Upper lobe of left lung (tissue), 6 donors: ENCODE measurements at places on chromosomes 1 and 21. TPM values are rescaled to one million over a fixed set of nuclear protein-coding genes. Genes with fewer than 3 reads are reported as not detected.
A peak's percentile ranks its signal among the peaks of the same experiment; 100 is the strongest.

- no peaks in the 10 kb centered on the region for H3K36me3 ChIP-seq
- H3K4me3 ChIP-seq: no peak overlapping the region
- peak; percentile 83 for DNase-seq
- peak overlapping the region; percentile 57 for H3K27ac ChIP-seq
- no peaks in the 10 kb centered on the region for H3K27me3 ChIP-seq
Observed at GRCh38 chr21:45535341-45536081, 6.7 kb downstream of the SLC19A1 start.

The VHLL gene
- 7.3 TPM for total RNA-seq

DNA sequence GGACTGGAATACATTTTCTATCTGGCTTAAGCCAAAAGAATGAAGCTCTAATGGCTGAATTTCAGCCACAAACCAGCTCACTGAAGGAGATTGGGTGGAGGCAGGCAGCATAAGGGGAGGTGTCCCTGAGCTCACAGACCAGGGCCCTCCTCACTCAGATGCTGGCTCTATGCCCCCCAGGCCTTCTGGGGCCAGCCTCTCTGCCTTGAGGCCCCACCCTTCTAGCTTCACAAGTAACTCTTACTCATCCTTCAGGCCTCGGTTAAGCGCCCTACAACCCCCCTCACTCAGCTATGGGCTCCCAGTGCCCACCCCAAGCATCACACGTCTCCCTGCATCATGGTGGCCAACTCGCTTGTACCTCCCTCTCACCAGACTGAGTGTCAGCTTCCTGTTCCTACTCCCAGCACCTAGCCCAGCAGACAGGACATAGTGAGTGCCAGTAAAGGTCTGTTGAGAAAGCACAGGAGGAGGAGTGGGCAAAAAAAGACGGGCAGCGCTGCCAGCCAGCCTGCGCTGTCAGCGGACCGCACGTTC lies 40.8 kb upstream of the GPR157 start:
- H3K4me3 ChIP-seq: no peak overlapping the region
- no peaks in the 10 kb centered on the region for H3K27me3 ChIP-seq
- no peaks in the 10 kb centered on the region for H3K36me3 ChIP-seq
- H3K27ac ChIP-seq: no peak overlapping the region
- peaks cover 8% of the 10 kb centered on the region for H3K4me1 ChIP-seq
- peak; percentile 46 for DNase-seq

DNA sequence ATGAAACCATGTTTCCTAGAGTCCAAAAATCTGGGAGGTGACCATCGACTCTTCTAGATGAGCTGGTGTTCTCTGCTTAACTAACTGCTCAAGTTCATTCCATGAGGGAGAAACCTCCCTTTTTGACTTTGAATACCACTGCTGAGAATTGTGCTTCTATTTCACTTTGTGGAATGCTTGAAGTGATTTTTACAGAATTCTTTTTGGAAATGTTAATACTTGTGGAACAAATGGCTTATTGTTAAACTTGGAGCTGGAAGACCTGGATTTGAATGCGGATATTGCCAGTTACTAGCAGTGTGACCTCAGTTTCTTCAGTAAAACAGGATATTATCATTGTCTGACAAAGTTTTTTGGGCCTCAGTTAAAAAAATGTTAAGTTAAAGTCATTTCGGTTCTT lies 36.5 kb upstream of the APP start:
- no peak for DNase-seq
- H3K36me3 ChIP-seq: no peaks in the 10 kb centered on the region
- no peaks in the 10 kb centered on the region for H3K4me1 ChIP-seq

- peaks cover 33% of the 10 kb centered on the region for H3K36me3 ChIP-seq
- no peak overlapping the region for H3K4me3 ChIP-seq
- no peak for DNase-seq
Observed at GRCh38 chr1:172609528-172609927, 49.4 kb upstream of the FASLG start.

DNA sequence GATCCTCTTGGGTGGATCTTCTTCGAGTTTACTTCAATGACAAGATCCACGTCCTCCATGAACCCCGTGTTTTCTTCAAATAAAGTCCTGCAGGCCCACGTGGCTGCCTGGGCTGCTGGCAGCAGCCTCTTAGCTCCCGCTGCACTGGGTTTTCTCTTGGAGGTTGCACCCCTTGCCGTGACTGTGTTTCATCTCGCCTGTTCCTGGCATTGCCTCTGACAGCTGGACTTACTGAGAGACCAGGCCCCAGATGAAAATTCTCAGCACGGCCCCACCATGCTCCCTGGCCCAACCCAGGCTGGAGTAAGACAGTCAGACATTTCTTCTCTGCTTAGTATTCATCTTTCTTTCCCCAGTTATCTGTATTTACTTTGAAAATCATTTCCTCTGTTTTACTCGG lies 274.8 kb upstream of the RUNX1 start:
- no peaks in the 10 kb centered on the region for H3K36me3 ChIP-seq
- DNase-seq: peak; percentile 13
- H3K4me3 ChIP-seq: no peak overlapping the region
- no peaks in the 10 kb centered on the region for H3K4me1 ChIP-seq
- H3K27ac ChIP-seq: peak overlapping the region; percentile 51
- H3K27me3 ChIP-seq: no peaks in the 10 kb centered on the region

GRCh38 chr1:15229707-15230131 lies 17.3 kb upstream of the FHAD1 start:
- H3K4me3 ChIP-seq: no peak overlapping the region
- no peak for DNase-seq
- H3K27me3 ChIP-seq: no peaks in the 10 kb centered on the region

DNA sequence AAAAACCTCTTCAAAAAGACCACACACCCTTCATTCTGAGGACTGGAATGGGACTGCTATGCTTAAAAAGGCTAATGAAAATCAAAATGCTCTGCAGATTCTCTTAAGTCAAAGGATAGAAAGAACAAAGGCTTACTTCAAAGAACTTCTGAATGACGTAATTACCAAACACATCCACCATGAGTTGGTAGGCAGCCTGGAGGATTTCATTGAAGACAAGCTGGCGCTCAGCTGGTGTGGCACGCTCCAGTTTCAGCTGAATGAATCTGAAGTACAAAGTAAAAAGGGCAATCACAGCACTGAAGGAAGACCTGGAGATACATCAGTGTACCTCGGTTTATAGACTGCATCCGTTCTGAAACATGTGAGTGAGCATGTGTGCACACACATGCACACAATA lies 43.5 kb upstream of the SDC3 start:
- H3K36me3 ChIP-seq: peaks cover 50% of the 10 kb centered on the region
- H3K4me3 ChIP-seq: no peak overlapping the region
- no peaks in the 10 kb centered on the region for H3K27me3 ChIP-seq
- H3K27ac ChIP-seq: no peak overlapping the region
- DNase-seq: no peak

The C1orf146 gene
- not detected for total RNA-seq

GRCh38 chr1:68321084-68321685 lies 88.9 kb upstream of the WLS start:
- H3K4me3 ChIP-seq: no peak overlapping the region
- no peak overlapping the region for H3K27ac ChIP-seq
- no peaks in the 10 kb centered on the region for H3K4me1 ChIP-seq
- H3K27me3 ChIP-seq: no peaks in the 10 kb centered on the region
- H3K36me3 ChIP-seq: no peaks in the 10 kb centered on the region
- DNase-seq: peak; percentile 74

- no peak overlapping the region for H3K4me3 ChIP-seq
- DNase-seq: no peak
- no peaks in the 10 kb centered on the region for H3K4me1 ChIP-seq
- H3K27me3 ChIP-seq: no peaks in the 10 kb centered on the region
Observed at GRCh38 chr1:248739572-248740205, 15.9 kb downstream of the LYPD8 start.

The PLEKHM2 gene
- total RNA-seq: 91.4 TPM

GRCh38 chr1:109892561-109893368 lies 17.9 kb upstream of the CSF1 start:
- no peak for DNase-seq
- H3K4me3 ChIP-seq: no peak overlapping the region
- no peaks in the 10 kb centered on the region for H3K36me3 ChIP-seq
- no peaks in the 10 kb centered on the region for H3K27me3 ChIP-seq
- peaks cover 49% of the 10 kb centered on the region for H3K4me1 ChIP-seq

The NECTIN4 gene
- total RNA-seq: 13.7 TPM

DNA sequence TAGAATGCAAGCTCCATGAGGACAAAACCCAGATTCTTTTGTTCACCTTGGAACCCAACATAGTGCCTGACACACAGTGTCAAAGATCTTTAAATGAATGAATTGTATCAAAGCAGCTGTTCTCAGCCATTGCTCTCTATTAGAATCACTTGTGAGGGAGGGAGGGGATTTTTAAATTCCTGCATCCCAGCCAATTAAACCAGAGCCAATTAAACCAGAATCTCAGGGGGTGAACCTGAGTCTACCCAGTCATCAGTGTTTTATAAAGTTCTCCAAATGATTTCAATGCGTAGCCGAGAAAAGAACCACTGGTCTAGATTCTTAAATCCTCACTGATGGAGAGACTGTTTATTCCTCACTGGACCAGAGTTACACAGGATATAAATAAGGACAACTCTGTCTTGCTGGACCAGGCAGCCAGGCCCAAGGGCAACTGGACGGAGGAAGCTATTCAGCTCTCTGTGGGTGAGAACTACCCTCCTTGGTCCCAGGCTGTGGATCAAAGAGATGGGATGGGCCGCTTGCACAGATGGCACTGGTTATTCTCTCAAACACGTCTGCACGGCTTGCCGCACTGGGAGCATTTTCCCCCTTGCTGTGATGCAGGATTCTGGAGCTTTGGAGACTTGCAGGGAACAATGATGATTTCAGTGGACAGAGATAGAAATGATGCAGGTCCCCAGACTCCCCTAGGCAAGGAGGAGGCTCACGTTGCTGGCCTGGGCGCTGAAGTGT lies 20.0 kb upstream of the CDCA8 start:
- no peak for DNase-seq
- H3K4me1 ChIP-seq: no peaks in the 10 kb centered on the region
- no peaks in the 10 kb centered on the region for H3K27me3 ChIP-seq
- H3K4me3 ChIP-seq: no peak overlapping the region
- H3K27ac ChIP-seq: no peak overlapping the region

The PTTG1IP gene
- total RNA-seq: 150 TPM

The ASCL5 gene
- total RNA-seq: not detected

DNA sequence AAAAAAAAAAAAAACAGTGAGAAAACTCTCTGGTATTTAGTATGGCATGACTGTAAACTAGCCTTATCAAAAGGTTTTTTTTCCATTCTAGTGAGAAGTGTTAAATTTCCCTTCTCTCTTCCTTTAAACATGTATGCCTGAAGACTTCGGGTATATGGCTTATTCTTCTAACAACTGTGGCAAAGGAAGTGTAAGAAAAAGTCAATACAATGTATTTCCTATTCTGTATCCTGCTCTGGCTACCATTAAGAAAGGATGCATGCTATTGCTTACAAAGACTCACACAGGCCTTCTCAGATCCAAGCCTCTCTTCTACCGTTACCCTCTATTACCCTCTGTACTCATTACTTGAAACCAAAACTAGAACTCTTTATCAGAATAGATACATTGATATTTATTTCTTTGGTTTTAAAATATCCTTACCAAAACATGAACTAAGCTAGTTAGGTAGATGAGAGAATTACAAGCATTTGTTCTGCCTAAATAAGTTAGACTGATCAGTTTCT lies 8.4 kb downstream of the CEPT1 start:
- peaks cover 10% of the 10 kb centered on the region for H3K36me3 ChIP-seq
- peaks cover 2% of the 10 kb centered on the region for H3K4me1 ChIP-seq
- no peak overlapping the region for H3K27ac ChIP-seq
- no peaks in the 10 kb centered on the region for H3K27me3 ChIP-seq
- no peak for DNase-seq

DNA sequence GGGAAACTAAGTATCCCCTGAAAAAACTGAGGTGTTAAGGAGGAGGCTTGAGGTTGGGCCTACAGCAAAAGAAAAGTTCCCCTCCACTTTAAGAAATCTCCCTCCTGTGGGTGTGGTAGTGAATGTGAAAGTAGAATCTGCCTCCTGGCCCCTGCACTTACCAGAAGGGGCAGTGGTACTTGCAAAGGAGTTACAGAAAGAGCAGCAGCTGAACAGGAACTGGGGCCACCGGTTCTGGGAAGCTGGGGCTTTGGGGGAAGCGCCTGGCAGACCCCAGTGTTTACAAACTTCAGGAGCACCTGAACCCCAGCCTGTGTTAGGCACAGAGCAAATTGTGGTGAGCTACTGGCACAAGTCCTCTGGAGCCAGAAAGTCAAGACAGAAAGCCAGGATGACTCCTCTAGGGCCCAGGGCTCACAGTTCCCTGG lies 250.2 kb upstream of the FGGY start:
- no peaks in the 10 kb centered on the region for H3K36me3 ChIP-seq
- H3K4me1 ChIP-seq: peaks cover 8% of the 10 kb centered on the region
- DNase-seq: no peak

- no peak overlapping the region for H3K27ac ChIP-seq
- H3K4me1 ChIP-seq: no peaks in the 10 kb centered on the region
- no peak overlapping the region for H3K4me3 ChIP-seq
- H3K27me3 ChIP-seq: no peaks in the 10 kb centered on the region
- H3K36me3 ChIP-seq: no peaks in the 10 kb centered on the region
- no peak for DNase-seq
Observed at GRCh38 chr1:239677362-239677761, 291.0 kb downstream of the CHRM3 start.

The ADGRL2 gene
- 86.2 TPM for total RNA-seq

GRCh38 chr1:88509379-88509778 lies 174.7 kb upstream of the PKN2 start:
- no peak overlapping the region for H3K4me3 ChIP-seq
- H3K27ac ChIP-seq: no peak overlapping the region
- no peaks in the 10 kb centered on the region for H3K36me3 ChIP-seq
- H3K27me3 ChIP-seq: no peaks in the 10 kb centered on the region
- DNase-seq: no peak

GRCh38 chr1:194821091-194821490 lies 1634.7 kb upstream of the B3GALT2 start:
- no peaks in the 10 kb centered on the region for H3K36me3 ChIP-seq
- no peak overlapping the region for H3K27ac ChIP-seq
- H3K4me3 ChIP-seq: no peak overlapping the region
- no peak for DNase-seq
- H3K27me3 ChIP-seq: no peaks in the 10 kb centered on the region

- no peak overlapping the region for H3K4me3 ChIP-seq
- H3K27me3 ChIP-seq: no peaks in the 10 kb centered on the region
- H3K4me1 ChIP-seq: no peaks in the 10 kb centered on the region
- DNase-seq: no peak
- no peak overlapping the region for H3K27ac ChIP-seq
- H3K36me3 ChIP-seq: no peaks in the 10 kb centered on the region
Observed at GRCh38 chr1:60589916-60590315, 492.4 kb upstream of the NFIA start.

The ITLN1 gene
- not detected for total RNA-seq

The S100A12 gene
- 23.1 TPM for total RNA-seq

GRCh38 chr21:45849651-45850050 lies 131.9 kb upstream of the COL6A1 start:
- H3K4me3 ChIP-seq: no peak overlapping the region
- DNase-seq: no peak
- H3K4me1 ChIP-seq: no peaks in the 10 kb centered on the region
- no peaks in the 10 kb centered on the region for H3K27me3 ChIP-seq
- H3K36me3 ChIP-seq: no peaks in the 10 kb centered on the region

The RUNX1 gene
- 70.1 TPM for total RNA-seq

The PCBP3 gene
- total RNA-seq: 0.78 TPM

The XCL2 gene
- total RNA-seq: 1.3 TPM

- H3K27ac ChIP-seq: no peak overlapping the region
- H3K27me3 ChIP-seq: no peaks in the 10 kb centered on the region
- no peaks in the 10 kb centered on the region for H3K36me3 ChIP-seq
- peaks cover 17% of the 10 kb centered on the region for H3K4me1 ChIP-seq
- no peak overlapping the region for H3K4me3 ChIP-seq
Observed at GRCh38 chr1:41418857-41419583, 57.8 kb downstream of the FOXO6 start.
